ENCODE measurements at places on chromosomes 6 and 20.
A peak's percentile ranks its signal among the peaks of the same experiment; 100 is the strongest.

DNA sequence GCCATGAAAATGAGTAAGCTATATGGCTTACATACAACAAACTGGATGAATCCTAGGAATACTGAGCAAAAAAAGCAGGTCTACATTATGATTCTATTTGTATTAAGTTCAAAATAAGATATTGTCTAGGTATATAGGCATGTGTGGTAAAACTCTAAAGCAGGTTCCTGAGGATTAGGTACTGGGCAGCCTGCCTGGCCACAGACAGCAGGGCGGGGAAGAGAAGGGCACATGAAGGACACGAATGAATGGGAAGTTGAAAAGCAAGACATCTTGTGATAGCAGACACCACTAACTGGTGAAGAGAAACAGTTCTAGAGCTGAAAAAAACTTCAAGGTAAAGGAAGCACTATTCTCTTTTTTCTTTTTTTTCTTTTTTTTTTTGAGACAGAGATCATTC is 72.6 kb upstream of the SLC4A11 start:
- no peak for DNase-seq

- DNase-seq = no peak
These were observed 55.8 kb downstream of the FGD2 start for GRCh38 chr6:37061157-37061804.

DNA sequence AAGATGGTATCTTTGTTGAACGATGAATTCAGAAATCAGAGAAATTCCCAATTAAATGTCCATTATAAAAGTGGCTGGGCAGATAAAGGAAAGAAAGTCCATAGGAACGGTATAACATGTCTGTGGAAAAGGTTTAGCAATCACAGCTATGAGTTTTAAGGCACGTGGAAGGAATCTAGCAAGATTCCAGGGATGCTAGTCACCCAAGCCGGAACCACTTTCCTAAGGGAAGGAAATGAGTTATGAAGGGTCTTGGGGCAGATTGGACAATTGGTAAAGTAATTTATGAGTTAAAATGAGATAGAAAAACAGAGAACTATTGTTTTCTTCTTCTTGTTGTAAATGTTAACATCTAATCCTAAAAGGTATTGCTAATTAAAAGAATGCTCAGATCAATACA is 384.8 kb downstream of the ADGRB3 start:
- no peak for DNase-seq

DNA sequence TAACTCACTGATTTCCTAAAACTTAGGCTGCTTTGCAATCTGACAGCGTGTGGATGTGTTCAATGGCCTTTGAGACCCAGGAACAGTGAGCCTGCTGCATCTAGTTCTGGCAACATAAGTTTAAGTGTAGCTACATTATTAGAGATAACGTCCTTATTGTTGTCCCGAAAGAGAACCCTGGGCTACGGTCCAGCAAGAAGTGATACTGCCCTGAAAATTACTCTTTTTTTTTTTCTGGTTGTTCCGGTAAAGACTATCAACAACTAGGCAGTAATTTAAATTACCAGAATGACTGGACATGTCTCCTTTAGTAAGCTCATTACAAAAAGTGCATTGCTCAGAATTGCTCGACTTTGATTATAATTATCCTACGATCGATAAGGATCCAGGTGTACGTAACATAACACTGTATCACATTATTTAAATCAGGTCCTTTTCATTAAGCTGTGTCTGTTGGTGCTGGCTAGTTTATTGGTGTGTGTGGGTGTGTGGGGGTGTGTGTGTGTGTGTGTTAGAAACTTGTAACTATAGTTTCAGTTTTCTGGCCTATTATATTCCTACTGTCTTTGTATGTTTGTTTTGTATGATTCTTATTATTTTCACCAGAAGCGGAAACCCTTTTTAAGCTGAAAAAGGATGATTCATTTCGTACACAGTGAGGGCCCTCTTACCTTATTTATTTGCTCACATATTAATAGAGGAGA is 3.0 kb downstream of the TSHZ2 start:
- DNase-seq = no peak

- DNase-seq = no peak
These were observed 98.5 kb upstream of the AGPAT4 start for GRCh38 chr6:161372422-161372793.

DNA sequence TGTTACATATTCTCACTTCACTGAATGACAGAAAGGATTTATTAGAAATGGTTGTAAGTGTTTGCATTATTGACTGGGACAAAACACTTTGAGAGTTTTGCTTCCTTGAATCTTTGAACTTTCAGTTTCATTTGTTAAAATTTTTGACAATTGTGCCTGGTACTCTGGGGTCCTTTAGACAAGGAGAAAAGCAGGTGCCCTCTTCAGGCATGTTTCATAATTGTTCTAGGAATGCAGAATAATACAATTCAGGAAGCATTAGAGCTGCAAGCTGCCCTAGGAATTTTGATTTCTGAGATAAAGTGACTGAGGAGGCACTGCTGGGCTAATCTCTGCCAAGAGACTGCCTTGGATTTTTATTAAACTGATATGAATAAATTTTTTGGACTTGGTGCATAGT is 49.7 kb downstream of the TOP1 start:
- DNase-seq = peak; percentile 42

DNA sequence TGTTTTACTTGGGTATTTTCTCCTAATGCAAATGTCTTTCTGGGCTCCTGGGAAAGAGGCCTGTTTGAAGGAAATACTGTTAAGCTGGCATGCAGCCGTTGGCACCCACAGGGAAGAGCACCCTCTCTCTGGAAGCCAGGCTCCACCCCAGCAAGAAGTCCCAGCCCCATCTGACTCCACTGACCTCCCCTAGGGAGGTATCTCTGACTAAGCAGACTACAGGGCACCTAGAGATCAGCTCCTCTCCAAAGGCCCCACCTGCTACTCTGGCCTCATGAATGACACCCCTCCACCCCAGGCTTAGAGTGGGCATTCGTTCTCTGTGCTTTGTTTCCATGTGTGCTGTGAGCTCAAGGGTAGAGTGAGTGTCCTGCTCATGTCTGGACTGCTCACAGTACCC is 6.4 kb upstream of the MDGA1 start:
- no peak for DNase-seq

DNA sequence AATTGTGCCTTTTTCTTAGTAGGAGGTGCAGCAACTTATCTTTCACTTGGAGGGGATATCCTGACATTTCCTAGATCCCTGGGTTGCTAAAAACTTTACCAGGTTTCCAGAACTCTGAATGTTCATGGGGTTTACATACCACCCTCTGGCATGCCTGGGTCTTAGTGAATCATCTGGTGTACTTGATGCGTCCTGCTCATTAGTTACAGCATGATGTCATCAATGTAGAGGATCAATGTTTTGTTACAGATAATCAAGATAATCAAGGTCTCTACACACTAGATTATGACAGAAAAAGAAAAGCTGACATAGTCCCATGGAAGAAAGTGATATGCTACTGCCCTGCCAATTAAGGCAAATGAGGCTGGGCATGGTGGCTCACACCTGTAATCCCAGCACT is 27.0 kb downstream of the FITM2 start:
- DNase-seq = no peak

- DNase-seq = peak; percentile 70
These were observed 4.3 kb downstream of the TNNC2 start for GRCh38 chr20:45822857-45823256.

DNA sequence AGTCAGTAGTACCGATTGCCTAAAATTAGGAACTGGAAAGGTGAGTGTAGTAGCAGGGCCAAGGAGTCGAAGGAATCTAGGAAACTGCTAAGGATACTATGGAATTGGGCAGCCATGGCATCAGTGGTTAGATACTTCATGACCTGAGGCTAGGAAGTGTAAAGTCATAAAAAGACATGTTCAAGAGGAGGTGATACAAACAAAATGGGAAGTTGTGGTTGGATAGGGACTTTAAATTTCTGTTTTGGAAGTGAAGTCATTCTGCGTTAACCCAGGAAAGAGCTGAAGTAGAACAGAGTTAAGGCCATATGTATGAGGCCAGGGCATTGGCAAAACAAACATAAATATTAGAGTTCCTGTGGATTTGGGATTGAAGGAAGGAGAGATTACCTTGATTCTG is 88.6 kb upstream of the TMEM181 start:
- no peak for DNase-seq

DNA sequence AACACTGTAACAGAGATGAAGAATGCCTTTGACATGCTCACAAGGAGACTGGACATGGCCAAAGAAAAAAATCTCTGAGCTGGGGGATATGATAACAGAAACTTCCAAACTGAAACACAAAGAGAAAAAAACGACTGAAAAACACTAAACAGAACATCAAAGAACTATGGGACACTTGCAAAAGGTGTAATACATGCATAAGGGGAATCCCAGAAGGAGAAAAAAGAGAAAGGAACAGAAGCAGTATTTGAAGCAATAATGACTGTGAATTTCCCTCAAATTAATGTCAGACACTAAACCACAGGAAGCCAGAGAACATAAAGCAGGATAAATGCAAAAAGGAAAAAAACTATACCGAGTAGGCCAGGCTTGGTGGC is 117.4 kb upstream of the ARID1B start:
- no peak for DNase-seq

DNA sequence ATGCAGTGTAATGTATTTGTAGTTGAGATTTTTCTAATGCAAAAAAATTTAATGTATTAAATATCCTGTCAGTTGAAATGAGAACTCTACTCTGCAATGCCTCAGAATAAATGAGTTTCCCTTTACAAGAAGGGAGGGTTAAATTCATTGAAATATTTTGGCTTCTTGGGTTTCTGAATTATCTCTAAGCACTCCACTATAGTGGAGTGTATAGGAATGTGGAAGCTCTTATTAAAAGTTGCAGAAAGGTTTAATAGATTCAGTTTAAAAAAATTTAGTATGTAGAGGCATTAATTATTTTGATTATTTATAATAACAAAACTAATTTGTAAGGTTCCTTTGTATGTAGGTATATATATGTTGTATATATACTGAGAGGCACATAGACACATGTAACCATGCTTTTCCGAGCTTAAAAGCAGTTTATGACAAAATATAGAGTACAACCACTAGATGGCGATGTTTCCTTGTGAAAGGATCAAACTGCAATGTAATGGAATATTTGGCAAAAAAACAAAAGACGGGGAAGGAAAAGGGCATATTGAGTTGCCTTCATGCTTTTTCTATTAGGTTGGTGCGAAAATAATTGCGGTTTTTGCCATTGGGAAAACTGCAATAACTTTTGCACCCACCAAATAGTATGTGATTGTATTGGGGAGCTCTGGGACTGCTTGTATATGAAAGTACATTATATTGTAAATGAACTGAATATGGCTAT is 144.2 kb downstream of the MYO6 start:
- peak; percentile 41 for DNase-seq
